ENCODE measurements at places on chromosomes 4 and X. TPM values are rescaled to one million over a fixed set of nuclear protein-coding genes. Genes with fewer than 3 reads are reported as not detected.

DNA sequence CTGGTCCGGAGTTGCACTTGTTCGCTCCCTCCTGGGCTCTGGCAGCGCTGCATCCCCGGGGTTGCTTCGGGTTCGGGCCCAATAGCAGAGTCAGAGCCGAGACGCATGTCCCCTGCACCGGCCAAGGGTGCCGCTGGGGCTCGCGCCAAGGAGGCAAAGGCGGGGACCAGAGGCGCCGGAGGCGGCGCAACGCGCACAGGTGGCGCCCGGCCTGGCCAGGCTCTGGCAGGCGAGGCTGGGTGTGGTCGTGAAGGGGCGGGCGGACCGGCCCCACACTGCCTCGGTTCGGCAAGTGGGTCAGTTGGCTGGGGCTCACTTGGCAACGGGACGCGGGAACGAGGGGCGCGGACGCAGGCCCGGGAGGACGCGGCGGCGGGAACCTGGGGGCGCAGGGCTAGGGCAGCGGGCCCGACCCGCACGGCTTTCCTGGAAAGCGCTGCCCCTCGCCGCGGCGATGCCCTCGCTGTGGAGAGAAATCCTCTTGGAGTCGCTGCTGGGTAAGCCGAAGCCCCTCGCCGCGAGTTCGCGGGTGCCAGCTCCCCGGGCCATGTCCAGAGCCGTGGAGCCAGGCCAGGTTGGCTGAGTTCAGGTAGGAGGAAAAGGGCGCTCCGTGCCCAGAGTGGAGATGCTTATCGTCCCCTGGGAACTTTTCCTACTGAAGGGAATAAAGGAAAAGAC is at the start of gene CWH43:
CWH43 (plus strand) TSS at position 300 of the 678 bp plus-strand sequence; CDS start at position 455, 155 bp downstream.
- no peak for DNase-seq

GRCh38 chrX:133856819-133857218 is 128.6 kb downstream of the GPC3 start:
- DNase-seq = no peak

PABPC5 gene
- total RNA-seq = 7.4 TPM

- no peak for DNase-seq
Observed at GRCh38 chr4:102606846-102607450, 105.8 kb downstream of the NFKB1 start.

DNA sequence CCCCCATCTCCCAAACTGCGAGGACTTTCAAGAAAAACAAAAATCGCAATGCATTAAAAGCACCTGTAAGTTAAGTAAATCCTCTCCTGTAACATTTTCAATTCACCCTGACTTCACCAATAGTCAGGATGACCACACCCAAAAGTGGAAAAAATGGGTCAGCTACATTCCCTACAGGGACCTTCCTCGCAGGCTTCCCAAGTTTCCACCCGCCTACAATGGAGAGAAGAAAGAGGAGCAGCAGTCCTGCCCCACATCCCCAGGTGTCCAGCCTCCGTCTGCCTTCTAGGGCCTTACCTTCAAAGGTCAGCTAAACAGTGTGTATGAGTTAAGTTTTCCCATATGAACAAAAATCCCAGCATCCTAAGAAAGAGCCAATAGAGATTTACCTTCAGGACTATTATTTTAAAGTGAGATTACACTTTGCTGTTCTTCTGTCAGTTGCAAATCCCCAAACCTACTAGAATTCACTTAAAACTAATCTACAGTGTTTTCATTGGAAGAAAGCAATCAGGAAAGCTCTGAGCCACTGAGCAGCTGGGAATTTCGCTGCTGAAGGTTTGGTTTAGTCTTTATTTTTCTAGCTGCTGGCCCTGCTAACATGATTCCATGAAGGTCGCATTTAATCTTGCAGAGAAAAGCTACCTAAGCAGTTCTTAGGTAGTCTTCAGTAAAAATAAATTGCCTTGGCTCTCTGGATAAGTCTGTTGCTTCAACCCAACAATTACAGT is 12.5 kb downstream of the IRF2 start:
- no peak for DNase-seq

CT45A10 gene
- not detected for total RNA-seq

Measured in mesothelial cell of epicardium (in vitro differentiated cells).